ENCODE measurements at places on chromosomes 5 and 9.
A peak's percentile ranks its signal among the peaks of the same experiment; 100 is the strongest.

DNA sequence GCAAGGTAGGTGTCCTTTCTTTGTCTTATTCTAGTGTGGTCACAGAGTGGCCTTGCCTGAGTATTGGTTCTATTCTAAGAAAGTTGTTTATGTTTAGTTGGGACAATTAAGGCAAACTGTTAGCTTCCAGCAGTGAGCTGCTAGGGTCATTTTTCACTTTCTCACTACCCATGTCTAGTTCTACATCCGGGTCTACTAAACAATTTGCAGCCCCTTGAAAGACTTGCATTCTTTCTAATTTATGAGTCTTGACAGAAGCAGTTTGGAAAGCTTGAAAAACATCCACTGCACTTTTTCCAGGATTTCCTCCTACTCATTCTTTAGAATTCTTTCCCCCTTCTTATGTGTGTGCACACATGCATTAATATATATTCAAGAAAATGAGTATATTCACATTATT lies 892.2 kb upstream of the ACO1 start:
- no peak for DNase-seq

GRCh38 chr9:122821278-122821943 lies 7.0 kb downstream of the PDCL start:
- DNase-seq, result no peak

- DNase-seq, result no peak
Measured at GRCh38 chr5:154189256-154189818, 1.2 kb upstream of the GALNT10 start.

DNA sequence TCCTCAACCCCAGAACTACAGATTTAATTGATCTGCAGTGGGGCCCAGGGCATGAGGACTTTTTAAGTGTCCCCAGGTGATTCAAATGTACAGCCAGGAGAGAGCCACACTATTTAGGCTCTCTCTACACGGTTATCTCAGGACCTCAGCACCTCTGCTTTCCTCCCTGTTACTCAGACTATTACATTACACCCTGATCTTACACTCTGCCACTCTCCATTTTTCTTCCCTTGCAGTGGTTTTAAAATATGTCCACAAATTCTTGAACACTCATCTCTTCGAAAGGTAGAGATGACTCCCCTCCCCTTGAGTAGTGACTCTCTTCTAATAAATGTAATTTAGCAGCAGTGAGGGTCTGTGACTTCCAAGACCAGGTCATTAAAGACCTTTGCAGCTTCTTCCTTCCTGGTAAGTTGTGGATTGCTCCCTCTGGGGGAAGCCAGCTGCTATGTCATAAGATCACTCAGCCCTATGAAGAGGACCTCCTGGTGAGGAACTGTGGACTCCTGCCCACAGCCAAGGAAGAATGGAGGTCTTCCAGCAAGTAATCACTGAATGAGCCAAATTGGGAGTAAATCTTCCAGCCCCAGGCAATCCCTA lies 87.5 kb upstream of the SSBP2 start:
- no peak for DNase-seq

DNA sequence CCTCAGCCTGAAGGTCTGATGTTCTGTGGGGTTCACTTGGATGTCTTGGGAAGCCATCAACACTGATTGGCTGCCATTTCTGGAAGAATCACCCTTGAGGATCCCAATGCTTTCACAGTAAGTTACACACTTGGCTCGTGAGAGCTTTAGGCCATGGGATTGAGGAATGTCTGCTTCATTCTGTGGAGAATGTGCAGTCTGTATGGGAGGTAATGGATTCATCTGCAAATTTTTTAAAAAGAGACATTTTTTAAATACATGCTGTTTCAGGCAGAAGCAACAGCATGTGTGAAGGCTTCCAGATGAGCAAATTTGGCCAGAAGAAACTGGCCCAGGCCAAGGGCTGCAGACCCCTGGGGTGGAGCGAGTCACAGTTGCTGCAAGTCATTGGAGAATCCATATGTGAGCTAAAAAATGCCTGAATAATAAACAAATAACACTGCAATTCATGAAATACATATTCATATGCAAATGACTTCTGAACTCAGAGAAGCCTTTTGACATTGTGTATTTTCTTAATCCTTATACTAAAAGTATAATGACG lies 146.3 kb upstream of the RASEF start:
- DNase-seq, result no peak

DNA sequence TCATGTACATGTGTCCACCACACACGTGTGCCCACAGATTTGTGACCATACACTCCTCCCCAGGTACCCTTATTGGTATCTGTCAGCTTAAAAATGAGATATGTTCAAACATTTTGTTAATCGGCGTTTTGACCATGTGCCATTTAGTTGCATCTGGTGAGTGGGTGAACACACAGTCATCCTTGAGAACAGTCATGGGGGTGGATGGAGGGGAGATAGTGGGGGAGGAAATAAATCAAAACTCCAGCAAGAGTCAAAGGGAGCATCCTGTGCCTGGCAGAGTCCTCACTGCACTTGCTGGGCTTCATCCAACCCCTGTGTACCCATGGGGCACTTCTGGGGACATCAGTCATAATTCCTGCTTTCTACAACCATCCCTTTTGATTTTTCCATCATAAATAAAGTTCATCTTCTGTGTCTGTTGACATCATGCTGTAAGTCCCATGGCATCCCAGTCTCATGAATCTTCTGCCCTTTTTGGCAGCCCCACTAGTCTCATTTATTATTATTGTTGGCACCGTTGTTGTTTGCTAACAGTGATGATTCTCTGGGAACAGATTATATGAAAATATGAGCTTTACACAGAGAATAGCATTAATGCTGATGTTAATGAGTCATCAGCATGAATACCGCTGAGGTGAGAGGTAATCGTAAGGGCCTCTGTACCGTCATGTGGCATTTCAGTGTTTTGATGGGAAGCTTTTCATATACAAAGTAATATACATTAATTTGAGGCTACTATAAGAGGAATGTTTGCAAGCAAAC lies 24.4 kb upstream of the CLK4 start:
- no peak for DNase-seq

DNA sequence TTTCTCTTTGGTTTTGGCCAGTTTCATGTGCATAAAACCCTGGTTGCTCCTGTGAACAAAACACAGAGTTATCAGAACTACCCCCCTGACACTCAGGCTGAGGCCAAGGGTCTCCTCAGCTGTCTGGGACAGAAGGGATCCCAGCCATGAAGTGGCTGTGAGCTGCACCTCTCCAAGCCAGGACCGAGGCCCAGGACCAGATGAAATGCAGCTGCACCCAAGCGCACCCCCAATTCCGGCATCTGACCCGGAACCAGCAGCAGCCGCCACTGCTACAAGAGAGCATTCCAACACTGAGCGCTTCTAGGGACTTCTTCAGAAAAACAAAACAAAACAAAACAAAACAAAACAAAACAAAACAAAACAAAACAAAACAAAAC lies 16.0 kb upstream of the SLC25A51 start:
- no peak for DNase-seq

DNA sequence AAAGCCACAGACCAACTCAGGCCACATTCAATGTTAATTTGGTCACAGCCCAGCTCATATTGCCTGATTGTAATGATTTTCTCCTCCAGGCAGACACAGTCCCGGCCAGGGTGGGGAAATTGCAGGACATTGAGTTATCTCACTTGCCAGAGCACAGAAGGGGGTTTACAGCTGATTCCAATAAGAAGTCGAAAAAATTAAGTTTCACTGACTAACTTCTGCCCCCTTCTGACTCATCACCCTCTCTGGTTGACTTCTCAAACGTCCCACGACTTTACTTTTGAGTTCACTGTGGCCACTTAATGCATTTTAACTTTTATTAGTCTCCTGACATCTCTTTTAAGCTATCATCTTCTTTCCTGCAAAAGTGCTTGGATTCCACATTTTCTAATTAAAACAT lies 321.4 kb upstream of the WWC1 start:
- no peak for DNase-seq

DNA sequence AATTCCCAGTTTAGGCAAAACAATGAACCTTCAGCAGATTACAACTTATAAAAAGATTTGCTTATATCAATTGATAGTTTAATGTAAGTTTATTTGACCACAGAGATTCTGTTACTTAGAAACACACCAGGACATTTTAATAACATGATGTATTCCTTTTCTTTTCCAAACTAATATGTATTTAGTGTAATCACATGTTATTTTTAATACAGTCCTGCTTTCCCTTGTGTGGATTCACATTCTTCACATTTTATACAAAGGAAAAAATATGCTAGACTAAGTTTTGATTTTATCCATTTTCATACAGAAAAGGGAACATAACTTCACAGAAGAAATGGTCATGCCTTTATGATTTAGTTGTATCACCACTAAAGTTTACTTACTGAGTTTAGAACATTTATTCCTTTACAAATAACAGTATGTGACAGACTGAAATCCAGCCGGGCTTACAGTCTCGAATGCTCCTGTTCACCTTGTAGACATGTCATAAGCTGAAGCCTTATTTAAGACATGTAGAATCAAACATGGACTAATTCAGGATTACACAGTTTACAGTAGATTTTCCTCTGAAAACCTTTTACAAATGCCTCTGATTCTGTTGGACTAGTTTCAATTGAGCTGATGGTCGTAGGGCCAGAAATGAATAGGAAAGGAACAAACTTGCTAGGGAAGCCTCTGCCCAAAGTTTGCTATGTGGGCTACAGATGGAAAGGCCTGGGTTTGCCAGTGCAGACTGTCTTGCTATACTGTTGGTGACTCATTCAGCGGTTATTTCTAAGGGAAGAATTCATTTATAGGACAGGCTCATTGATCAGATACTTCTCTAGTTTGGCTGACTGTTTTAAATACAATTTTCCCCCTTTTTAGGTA lies 6.6 kb upstream of the ASPN start:
- DNase-seq, result no peak

- DNase-seq, result no peak
Measured at GRCh38 chr5:132498152-132498551, 7.6 kb upstream of the IRF1 start.

GRCh38 chr5:53355931-53356330 lies 124.5 kb upstream of the FST start:
- no peak for DNase-seq

GRCh38 chr5:157464519-157465171 lies 4.6 kb downstream of the NIPAL4 start:
- peak; percentile 19 for DNase-seq

DNA sequence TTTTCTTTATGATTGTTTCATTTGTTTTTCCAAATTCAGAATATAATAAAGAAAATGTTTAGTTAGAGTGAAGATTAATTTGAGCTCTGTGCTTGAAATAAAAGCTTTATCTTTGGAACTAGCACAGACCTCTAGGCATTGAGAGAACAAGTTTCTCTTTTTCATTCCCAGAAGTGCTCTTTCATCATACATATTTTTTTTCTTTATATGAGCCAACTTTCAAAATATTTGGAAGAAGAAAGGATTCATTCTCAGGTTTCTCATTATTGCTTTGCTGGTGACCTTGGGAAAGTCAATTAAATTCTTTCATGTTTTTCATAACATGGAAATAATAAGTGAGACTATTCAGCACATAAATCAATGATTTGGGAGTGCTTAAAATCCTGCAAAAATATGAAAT lies 16.8 kb downstream of the CTXN3 start:
- DNase-seq, result no peak

DNA sequence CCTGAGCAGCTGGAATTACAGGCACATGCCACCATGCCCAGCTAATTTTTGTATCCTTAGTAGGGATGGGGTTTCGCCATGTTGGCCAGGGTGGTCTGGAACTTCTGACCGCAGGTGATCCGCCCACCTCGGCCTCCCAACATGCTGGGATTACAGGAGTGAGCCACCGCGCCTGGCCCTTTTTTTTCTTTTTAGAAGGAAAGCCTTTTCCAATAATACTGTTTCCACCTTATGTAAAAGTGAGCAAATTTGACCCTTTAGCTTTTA lies 23.7 kb upstream of the F2R start:
- DNase-seq, result no peak

GRCh38 chr9:117927354-117927753 lies 223.2 kb downstream of the TLR4 start:
- DNase-seq, result no peak

DNA sequence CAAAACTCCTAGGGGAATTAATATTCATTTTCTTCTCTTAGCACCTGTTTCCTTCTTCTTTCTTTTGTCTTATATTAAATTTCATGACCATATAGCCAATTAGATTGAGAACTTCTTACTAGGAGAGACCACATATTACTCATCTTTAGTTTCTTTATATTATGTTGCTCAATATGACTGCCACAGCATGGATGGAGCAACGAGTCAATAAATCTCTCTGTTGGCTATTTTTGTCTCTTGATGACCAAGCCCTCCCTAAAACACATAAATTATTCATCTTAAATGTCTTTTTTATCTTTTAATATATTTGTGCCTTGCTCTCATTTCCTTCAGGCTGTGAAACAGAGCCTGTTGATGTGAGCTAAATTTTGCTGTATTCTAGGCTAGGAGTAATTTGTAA lies 123.0 kb downstream of the ADAMTSL1 start:
- no peak for DNase-seq

- DNase-seq, result no peak
Measured at GRCh38 chr9:38149647-38150046, 80.6 kb upstream of the SHB start.

- DNase-seq, result no peak
Measured at GRCh38 chr9:13351778-13352386, 72.4 kb upstream of the MPDZ start.

- DNase-seq, result no peak
Measured at GRCh38 chr5:87029951-87030350, 237.7 kb upstream of the RASA1 start.

- DNase-seq, result no peak
Measured at GRCh38 chr5:115435065-115435777, 109.4 kb downstream of the FEM1C start.

DNA sequence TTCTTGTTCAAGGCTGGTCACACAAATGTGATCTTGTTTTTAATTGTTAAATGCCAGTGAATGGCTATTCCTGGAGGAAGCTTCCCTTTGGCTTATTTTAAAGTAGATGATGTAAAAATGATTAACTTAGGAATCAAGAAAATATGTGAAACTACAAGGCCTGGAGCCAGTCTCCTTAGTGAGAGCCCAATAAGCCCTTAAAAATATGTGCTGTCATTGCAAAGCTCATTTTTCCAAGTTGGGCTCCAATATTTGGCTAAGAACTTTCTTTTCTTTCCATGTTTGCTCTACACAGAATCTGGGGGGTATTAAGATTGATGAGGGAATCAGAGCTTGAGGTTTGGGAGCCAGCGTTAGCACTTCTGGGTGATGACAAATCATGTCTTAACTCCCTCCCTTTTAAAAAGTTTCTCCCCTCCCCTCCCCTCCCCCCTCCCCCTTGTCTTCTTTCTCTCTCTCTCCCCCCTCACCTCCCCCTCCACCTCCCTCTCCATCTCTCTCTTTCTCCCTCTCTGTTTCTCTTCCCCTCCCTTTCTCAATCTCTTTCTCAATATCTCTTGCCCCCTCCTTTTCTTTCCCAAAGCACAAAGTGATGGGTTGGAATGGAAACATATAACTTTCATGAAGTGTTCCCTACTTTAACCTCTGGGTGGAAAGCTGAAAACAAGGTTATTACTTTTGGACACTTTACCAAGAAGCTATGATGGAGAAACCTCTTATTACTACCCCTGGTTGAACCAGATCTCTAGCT lies 86.0 kb downstream of the FBXL7 start:
- DNase-seq, result no peak

Data from activated effector memory CD4-positive, alpha-beta T cell treated with Interleukin-2 at 50 U/mL for 16 hours (primary cell).